Ecto neural progenitor cell (in vitro differentiated cells): ENCODE measurements at places on chromosomes 6 and 20.

- no peak for DNase-seq
Observed at GRCh38 chr20:49799698-49800097, 12.9 kb upstream of the SLC9A8 start.

- DNase-seq = no peak
Observed at GRCh38 chr6:95357380-95358020, 219.8 kb upstream of the MANEA start.

DNA sequence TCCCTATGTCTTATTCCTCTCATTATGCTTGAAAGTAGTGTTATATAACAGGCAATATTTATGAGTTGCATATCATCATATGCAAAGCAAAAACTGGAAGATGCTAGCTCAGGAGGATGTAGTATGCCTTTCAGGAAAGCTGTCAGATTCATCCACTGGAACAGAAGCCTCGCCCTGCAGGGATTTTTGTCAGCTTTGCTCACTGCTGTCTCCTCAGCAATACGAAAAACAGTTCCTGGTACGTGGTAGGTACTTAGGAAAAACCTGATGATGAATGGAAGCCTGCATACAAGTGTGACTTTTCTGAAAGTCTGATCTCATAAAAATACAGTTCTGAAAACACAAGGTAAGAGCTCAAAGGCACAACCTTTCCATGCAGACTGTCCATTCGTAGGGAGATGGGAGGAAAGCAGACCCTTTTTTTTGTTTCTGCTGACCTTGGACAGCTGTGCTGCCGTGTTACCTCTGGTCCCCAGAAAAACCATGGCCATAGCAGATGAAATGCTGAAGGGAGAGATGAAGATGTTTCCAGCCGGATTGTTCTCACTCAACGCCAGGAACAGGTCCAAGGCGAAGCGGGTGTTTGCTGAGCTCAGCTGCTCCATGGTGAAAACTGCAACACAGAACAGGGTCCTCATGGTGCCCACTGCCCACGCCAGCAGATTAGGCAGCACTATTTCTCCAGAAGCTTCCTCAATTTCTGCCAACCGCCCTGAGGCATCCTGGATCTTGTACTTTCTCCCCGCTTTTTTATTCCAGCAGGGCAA lies 1.5 kb downstream of the SERPINB1 start:
- no peak for DNase-seq

GRCh38 chr6:151434369-151434768 lies 17.6 kb downstream of the RMND1 start:
- no peak for DNase-seq

- DNase-seq = no peak
Observed at GRCh38 chr20:48242623-48243022, 457.3 kb upstream of the SULF2 start.

DNA sequence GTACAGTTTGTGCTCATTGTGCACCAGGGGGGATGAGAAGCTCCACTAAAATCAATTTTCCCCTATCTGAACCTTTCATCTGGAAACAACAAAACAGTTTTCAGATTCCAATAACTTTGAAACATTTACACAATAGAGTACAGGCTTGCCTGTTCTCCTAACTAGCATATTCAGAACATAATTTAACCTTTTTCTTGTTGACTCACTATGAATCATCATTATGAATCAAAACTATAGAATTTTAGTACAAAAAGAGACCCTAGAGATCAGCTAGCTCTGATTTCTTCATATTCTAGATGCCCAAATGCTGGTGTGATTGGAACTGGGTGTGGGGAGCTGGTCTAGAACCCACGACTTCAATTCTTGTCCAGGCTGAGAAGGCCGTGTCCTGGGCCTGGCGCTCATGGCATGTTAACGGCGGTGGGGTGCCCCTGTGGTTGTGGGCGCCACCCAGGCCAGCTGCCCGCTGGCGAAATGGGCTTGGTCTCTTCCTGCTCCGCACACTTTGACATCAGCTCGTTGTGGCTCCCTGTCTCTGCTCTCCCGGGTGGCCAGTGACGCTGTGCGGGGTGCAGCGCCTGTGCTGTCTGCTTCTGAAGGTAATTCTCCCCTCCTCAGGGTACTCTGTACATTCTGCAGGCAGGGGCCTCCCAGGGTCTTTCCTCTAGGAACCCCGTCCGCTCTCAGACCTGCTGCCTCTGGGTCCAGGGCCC lies 29.9 kb upstream of the AGPAT4 start:
- DNase-seq = no peak

- no peak for DNase-seq
Observed at GRCh38 chr6:2978923-2979322, 7.6 kb upstream of the SERPINB6 start.

DNA sequence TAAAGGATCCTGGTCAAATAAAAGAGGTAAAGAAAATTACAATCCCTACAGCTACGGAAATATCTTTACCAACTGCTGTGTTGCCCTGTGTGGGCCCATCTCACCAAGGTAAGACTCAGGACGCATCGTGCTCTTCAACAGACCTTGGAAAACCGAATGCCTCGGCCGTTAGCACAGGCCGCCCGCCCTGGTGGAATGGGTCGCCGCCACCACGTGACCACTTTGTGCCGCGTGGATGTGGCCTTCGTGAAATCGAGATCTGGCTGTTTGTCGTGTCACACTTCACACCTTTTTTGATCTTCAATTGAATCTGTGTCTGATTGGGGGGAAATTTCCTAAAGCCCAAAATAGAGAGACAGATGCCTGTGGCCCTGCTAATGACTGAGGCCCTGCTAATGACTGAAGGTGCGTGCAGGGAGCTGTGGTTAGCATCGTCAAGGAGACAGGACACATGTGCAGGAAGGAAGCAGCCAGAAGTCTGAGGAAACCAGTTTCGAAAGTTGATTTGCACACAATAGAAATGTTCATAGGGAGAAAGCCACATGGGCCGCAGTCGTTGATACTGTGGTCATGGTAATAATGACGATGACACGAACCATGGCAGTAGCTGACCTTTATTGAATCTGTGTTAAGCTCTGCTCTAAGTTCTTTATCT lies 175.7 kb upstream of the SNX9 start:
- DNase-seq = no peak

- peak; percentile 51 for DNase-seq
Observed at GRCh38 chr6:168032005-168032760, 34.7 kb downstream of the KIF25 start.

DNA sequence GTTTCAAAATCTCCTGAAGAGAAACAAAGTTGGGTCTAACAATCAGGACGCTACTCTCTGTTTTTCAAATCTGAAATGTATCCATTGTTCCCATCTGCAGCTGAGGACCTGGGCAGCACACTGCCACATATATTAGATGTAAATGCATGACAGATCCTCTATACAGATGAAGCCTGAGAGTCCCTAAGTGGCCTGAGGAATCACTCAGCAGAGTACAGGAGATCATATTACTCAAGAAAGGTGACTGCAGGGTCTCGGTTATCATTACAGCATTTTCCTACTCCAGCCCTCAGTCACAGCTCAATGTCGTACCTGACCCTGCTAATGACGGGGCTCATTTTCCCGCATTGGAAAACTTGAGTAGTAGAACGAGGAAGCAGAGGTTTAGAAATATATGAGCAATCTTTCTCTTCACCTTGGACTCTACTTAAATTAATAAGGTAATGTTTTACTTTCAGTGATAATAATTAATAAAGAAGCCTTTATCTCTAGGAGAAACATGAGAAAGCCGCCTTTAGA lies 256.2 kb upstream of the IRAK1BP1 start:
- DNase-seq = no peak

- peak; percentile 28 for DNase-seq
Observed at GRCh38 chr6:167734662-167735083, 92.0 kb upstream of the AFDN start.

- DNase-seq = peak; percentile 88
Observed at GRCh38 chr6:3456898-3457709, at the start of gene SLC22A23. Gene SLC22A23, minus strand, starts transcription at chr6:3457050. Its CDS starts 491 bp downstream, at chr6:3456559.

DNA sequence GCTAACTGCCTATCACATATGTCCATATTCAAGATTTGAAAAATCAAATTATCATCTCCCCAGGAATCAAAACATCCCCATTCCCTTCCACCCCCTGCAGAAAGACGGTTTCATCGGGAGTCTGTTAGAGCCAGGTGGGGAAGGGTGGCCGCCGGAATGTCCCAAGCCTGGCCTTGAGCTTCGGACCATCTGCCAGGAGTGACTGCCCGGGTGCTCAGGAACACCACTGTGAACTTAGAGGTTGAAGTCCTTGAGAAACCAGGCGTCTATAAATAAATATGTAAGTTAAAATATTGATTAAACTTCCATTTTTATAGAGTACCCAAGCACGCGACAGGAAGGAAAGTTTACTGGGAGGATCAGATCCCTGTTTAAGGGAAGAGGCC lies 250.8 kb downstream of the DLL1 start:
- no peak for DNase-seq

- no peak for DNase-seq
Observed at GRCh38 chr20:22556565-22557056, 27.8 kb downstream of the FOXA2 start.

GRCh38 chr6:159169557-159170332 lies 545 bp downstream of the FNDC1 start:
- DNase-seq = peak; percentile 71

GRCh38 chr6:24122139-24122538 lies 3.9 kb upstream of the NRSN1 start:
- no peak for DNase-seq

DNA sequence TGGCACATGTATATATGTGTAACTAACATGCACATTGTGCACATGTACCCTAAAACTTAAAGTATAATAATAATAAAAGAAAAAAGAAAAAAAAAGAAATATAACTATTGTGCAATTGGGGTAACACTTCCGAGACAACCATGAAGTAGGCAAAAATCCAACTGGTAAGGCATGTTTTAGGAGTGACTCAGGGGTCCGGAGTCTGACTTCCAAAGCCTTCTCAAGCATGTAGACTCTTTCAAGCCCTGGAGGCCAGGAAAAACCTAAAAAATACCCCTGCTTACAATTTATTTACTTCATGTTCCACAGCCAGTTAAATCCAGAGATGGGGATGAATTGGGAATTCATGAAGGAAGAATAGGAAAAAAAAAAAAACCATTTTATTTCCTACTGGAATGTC lies 161.3 kb upstream of the PHACTR1 start:
- DNase-seq = no peak

DNA sequence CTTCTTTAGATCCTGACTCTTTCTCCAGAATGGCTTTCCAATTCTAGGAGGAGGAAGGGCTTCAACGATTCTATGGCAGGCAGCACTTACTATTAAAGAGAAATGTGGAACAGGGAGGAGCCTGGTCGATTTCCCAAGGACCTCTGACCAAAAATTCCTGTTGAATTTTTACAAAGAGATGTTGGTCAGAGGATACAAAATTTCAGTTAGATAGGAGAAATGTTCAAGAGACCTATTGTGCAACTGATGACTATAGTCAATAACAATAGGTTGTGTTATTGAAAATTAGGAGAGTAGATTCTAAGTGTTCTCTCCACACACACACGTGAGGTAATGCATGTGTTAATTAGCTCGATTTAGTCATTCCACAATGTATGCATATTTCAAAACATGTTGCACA lies 130.1 kb upstream of the TNFAIP3 start:
- no peak for DNase-seq

DNA sequence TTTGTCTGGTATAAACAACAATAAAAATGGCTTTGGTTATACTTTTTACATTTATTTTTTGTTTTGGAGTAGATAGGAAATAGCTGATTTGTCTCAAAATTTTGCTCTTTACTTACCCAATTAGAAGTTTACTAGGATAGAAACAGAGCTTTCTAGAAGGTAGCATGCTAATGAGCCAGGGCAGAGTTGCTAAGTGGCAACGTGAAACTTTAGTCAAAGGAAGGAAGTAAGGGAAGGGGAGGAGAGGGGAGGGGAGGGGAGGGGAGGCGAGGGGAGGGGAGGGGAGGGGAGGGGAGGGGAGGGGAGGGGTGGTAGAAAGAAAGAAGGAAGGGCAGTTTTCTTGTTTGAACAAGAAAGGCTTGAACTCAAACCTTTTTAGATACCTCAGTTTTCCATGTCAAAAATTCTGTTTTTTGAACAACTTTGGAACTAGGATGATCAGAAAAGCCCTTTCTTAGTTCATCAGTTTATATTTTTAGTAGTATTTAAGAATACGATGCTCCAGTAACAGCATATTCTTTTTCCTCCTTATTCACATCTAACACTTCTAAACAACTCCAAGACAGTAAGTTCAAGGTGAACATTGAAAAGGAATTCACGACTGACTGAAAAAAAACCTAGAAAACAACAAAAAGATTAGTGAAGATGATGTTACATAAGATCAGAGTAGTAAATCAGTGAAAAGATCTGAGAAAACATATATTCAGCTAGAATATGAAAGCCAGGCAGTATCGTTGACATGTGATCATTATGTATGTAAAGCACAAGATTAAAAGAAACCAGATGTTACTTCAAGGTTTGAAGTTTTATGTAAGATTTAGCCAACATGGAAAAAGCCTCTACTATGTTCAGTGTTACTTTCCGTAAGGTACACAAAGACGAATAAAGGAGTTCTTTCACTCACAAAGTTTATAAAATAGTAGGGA lies 263.4 kb downstream of the ARHGAP18 start:
- DNase-seq = no peak

- no peak for DNase-seq
Observed at GRCh38 chr6:155883741-155884140, 428.1 kb upstream of the NOX3 start.
